8988T (cell line): ENCODE measurements at places on chromosomes 1 and 21.

DNA sequence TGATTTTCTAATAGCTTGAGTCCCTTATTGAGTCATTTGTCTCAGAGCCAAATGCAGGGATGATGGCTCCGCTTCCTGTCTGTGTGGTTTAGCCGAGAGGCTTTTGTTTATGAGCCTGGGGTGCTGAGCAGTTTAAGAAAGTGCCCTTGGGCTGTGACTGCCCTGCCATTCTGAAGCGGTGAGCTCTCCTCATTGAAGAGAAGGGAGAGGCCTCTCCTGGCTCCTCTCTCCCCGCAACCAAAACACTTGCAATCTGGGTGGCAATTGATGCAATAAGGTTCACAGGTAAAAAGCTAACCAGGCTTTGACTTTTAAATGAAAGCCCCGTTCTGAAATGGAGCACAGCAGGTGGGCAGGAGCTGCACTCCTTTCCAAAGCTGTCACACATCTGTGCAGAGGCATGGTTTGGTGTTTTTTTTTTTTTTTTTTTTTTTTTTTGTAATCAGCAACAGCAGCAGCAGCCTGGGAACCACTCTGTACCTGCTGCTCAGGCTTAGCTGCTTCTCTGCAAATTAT lies 403.7 kb downstream of the SIPA1L2 start:
- DNase-seq, result no peak

DNA sequence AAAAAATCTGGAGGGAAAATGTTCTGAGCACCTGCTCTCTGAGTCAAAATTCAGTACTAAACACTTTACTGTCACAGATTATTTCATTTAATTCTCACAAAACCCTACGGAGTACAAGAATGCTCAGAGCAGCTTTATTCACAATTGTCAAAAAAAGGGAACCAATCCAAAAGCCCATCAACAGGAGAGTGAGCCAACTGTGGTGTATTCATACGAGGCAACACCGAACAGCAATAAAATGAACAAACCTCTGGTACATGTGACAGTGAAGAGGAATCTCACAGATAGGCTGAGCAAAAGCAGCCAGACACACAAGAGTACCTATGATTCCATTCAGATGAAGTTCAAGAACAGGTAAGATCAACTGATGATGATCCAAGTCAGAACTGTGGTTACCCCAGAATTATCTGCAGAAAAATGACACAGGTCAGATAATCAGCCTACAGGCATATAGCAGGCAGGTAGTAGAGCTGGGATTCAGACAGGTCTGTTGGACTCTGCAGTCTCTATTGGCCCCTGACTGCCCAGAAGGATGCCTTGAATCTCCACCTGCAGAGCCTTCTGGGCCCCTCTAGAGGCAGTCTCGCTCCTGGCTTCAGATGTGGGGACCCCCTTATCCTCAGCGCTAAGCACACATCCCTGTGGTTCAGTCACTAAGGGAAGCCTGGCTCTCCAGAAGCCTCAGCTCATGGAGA lies 19.2 kb downstream of the SLC9A1 start:
- no peak for DNase-seq

DNA sequence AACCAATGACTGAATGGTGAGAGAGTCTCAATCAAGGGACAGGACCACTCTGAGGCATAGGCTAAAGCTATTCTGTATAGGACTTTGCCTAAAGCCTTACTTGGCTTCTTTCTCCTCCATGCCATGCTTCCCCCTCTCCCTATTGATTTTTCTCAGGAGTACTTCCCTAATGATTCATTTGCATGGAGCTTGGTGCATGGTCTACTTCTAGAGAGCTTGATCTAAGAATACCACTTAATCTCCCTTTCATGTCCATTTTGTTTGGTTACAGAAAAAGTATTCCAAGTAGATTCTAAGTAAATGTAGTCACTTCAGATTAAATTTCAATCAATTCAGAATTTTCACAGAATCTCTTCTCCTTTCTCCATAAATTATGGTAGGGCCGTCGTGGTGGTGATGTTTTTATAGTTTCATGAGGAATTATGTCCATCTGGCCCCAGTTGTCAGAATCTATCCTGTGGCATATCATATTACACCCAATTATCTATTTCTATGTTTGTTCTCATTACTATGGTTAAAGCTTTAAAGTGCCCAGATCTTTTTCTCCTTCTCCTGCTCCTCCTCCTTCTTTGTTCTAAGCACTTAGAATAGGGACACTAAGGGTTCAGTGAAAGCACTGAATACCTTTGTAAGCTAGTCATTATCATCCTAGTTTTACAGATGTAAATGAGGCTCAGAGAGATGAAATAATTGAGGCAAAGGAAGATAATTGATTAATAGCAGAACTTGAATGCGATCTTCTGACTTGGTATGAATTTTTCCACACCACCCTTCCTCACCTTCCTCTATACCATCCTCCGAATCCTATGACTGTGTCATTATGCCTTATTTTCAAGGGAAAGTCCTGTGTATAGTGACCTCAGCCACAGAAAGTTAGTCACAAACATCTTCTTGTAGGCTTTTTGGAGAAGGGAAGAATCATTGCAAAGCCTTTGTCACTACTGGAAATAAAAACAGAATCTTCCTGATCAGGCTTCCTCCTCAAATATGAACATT lies 85.6 kb upstream of the ZRANB2 start:
- DNase-seq, result no peak

DNA sequence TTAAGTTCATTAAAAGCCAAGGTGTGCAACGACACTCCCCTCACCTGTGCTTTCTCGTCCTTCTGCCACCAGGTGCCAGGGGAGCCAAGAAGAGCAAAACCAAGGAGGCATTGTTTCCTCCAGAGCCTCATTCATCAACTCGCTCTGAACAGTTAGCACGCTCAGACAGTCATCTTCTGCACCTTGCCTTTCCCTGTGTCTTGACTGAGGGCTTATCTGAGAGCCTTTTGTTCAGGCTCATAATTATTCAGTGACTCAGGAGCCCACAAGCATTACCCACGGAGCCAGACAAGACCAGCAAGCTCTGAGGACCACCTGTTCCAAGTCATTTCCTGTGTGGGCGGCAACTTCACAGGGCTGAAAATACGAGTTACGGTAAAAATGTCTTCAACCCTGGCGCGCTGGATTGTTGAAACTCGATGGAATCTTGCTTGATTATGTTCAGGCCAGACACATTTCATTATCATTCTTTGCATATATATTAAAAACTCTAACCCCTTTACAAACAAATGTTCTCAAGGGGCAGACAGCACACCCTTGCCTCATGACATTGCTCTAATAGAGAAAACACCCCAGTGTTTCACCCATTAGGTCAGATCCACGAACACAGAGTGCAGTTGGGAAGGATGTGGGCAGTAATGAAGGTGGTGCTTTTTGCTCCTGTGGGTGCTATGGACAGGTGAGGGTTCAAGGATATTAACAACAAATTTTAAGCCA lies 89.7 kb upstream of the RUNX1 start:
- no peak for DNase-seq

- no peak for DNase-seq
These were observed 10.2 kb downstream of the CPT2 start for GRCh38 chr1:53206735-53207379.

DNA sequence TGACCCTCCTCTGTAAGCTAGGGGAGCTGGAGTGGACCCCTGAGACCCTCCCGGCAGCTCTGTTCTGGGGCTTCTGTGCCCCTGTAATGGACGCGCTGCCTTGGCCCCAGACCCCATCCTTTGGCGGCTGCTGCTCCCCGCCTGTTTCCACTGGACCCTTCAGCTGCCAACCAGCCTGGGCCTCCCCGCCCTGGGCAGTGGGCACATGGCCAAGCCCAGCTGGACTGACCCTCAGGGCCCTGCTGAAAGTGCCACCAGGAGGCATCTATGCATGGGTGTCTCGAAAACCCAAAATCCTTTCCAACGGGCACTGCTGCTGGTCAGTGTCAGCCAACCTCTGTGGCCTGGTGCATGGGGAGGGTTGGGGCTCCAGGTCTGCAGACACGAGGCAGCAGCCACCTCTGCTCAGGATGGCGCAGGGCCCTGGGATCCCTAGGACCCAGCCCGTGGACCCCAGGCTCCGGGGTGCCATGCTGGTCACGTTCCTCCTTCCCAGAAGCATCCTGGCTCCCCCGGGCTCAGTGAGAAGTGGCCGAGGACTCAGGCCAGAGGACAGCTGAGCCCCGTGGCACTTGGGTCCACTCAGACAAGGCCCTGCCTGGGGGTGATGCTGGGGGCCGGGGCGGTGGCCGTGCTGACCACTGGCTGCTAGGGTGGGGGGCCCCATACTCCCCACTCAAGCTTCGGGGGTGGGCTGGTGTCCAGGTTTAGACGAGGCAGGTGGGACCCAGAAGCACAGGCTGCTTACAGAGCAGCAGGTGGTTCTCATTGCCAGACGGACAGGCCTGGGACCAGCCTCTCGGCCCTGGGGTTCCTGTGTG lies 46.9 kb downstream of the SLX9 start:
- DNase-seq, result no peak

- no peak for DNase-seq
These were observed 94.0 kb upstream of the KCND3 start for GRCh38 chr1:112083487-112083886.

- peak; percentile 35 for DNase-seq
These were observed 13.8 kb downstream of the PARK7 start for GRCh38 chr1:7975212-7975865.

GRCh38 chr1:94143809-94144176 lies 22.8 kb upstream of the ABCA4 start:
- DNase-seq, result no peak

GRCh38 chr21:25188677-25189079 lies 418.6 kb downstream of the MRPL39 start:
- no peak for DNase-seq

DNA sequence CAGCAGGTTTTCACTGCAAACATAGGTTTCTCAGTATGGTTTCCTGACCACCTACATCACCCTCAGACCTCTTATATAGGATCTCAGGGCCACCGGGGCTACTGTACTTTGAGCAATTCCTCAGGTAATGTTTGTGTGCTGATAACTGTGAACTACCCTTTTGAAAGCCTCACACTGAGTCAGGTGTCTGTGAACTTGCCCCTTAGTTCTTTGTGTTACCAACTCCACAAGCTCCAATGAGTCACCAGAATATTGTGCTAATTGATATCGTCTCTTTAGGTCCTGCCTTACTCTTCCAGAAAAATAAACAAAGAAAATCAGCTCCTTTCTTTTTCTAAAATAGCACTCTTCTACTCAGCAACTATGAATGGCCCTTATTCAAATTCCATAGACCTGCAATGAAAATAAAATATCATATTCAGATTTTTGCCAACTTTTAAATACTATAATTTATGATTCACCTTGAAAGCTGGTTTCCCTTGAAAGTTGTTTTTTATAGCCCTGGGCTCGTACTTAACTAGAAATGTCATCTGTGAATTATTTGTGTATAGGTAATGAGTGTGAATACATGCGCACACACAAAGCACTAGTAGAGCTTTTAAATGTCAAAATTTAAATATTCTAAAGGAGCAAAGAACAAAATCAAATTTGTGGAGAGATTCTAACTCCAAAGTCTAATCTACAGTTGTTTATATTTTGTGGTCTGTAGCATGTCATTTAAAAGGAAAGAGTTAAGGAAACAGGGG lies 88.1 kb upstream of the WARS2 start:
- no peak for DNase-seq

- DNase-seq, result no peak
These were observed 178.4 kb upstream of the TMEM51 start for GRCh38 chr1:14975119-14975518.

GRCh38 chr1:98653123-98653522 lies 8.4 kb upstream of the SNX7 start:
- DNase-seq, result no peak

- no peak for DNase-seq
These were observed 1.6 kb downstream of the STX12 start for GRCh38 chr1:27774654-27775053.

- no peak for DNase-seq
These were observed 634.9 kb downstream of the LTN1 start for GRCh38 chr21:28357743-28358142.

DNA sequence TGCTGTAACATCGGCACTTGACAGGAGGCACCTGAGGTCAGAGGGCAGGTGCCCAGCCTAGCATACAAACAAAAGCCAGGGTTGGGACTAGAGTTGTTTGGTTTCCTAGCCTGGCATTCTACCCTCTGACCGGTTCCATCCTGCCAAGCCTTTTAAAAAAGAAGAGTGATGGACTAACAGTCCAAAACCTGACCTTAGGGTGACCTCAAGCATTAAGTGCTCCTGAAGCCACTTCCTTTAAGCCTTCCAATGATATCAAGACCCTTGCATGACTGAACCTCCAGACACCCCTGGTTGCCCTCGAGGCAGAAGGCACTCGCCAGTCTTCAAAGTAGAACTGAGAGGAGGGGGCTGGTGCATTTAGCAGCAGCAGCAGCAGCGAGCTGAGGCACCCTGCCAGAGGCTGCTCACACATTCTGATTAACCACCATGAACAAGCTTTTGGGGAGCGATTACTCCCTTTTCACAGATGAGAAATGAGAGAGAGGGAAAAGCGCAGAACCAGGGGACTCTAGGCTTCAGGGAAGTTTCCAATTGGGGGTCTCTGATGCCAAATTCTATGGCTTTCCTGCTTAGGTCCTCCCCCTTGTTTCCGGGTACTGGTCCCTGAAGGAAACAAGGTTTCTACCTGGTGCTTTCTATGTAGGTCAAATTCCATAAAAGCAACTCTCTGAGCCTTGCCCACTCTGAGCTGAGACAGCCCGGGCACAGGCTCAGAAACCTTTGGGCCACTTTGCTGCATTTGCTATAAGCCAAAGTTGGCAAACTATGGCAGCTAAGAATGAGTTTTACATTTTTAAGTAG lies 9.2 kb downstream of the SLC2A1 start:
- no peak for DNase-seq

DNA sequence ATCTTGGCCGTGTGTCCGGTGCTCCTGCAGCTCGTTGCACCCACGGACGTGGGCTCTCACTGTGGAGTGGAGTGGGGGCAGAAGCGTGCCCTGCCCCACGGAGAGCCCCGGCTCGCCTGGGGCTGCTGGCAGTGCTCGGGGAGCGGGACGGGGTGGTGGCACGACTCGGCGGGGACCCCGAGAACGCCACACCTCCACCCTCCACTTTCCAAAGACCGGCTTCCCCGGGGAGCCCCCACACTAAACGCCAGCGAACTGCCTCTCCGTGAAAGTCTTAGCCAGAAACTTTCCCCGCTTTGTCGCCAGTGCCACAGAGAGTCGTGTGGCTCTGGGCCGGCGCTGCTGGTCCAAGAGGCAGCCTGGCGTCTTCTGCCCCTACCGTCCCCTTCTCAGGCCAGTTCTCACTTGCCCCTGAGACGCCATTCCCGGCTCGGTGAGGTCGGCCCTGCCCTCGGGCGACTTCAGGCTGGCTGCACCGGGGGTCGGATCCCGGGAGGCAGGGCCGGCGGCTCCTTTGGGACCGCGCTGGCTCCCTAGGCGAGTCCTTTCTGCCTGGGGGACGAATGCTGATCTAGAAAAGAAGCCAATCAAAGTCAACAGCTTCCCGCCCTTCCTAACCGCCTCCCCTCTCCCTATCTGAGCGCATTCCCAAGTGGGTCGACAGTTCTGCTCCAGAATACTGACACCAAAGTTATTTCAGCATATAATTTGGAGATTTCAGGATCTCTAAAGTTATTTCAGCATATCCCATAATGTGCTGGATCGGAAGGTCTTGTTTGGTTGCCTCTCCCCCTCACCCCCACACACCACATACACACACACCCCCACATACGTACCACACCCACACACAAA lies 2.6 kb upstream of the SAMD13 start:
- DNase-seq, result peak; percentile 35

- no peak for DNase-seq
These were observed 22.0 kb downstream of the FYB2 start for GRCh38 chr1:56797065-56797685.

GRCh38 chr1:20726118-20726911 lies 6.2 kb downstream of the SH2D5 start:
- no peak for DNase-seq

GRCh38 chr1:211606332-211606913 lies 27.5 kb upstream of the SLC30A1 start:
- DNase-seq, result no peak
